ENCODE measurements at places on chromosomes 5 and 9. TPM values are rescaled to one million over a fixed set of nuclear protein-coding genes. Genes with fewer than 3 reads are reported as not detected.

Gene TJP2
- 5.8 TPM for total RNA-seq

Gene PPP2R2B
- total RNA-seq: 0.30 TPM

- no peak for DNase-seq
These were observed 67.8 kb downstream of the RALGPS1 start for GRCh38 chr9:126982215-126983002.

DNA sequence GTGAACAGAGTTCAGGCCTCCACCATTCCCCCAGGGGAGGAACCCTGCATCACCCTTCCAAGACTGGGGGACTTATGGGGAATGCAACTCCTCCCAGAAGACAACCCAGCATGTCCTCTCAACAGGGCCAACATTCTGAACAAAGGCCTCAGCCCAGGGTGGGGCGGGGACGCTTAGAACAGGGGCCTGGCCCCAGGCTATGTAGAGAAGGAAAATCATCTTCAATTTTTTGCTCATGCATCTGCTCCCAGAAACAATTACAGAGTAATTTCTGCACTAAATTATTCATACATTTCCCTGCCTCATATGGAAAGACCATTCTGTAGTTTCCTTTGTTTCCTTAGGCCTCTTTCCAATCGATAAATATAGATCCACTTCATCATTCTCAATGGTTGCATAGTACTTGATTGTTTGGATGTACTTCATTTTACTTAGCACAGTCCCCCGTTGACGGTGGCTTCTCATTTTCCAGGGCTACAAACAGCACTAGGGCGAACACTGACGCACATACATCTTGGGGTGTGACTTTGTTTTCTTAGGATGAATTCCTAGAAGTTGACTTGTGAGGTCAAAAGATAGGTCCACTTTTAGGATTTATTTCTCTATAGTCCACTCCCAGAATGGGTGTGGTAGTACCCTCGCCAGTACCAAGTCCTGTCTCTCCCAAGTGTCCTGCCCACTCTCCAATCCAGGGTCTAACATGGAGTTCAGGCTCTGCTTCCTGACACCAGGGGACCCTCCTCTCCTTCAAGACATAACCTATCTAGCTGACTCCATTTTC lies 27.2 kb upstream of the SMU1 start:
- DNase-seq: no peak

- DNase-seq: no peak
These were observed 11.3 kb downstream of the FRMD3 start for GRCh38 chr9:83526901-83527300.

Data from activated T-cell treated with anti-CD3 and anti-CD28 coated beads, Interleukin-2, amount 50 U/mL, for 4 hours (primary cell).